Neural crest cell (in vitro differentiated cells): ENCODE measurements at places on chromosomes 7 and 10.

DNA sequence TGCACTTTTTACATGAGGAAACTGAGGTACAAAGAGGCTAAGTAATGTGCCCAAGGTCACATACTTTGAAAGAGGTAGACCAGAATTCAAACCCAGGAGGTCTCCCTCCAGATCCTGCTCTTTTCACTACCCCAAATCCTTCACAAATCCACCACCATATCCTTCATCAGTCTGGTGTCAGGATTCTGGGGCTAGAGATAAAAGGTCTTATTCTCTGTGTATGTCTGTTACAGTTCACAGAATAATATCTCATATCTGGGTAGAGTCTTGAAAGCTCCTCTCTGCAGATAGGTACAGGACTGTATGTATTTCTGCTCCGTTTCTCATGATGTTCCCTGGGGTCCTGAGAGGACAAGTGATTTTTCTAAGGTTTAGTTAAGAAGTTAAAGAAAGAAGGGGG, 4.9 kb downstream of the PIK3CG start:
- no peak for DNase-seq

DNA sequence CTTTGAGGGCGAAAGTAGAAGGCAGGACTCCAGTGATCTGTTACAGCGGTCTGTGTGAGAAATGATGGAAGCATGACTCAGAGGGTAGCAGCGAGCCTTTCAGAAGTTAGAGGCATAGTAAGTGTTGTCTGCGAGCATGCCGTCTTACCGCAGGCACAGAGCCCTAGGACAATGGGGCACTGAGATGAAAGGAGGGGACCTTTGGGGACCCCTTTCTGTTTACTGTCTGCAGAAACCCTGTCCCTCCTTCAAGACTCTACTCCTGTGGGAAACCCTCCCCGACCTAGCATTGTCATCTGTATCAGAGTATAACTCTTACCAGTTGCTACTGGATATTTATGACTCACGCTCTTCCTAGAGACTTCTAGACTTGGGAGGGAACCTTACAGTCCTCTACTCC, 87.2 kb upstream of the AGK start:
- DNase-seq, result no peak

DNA sequence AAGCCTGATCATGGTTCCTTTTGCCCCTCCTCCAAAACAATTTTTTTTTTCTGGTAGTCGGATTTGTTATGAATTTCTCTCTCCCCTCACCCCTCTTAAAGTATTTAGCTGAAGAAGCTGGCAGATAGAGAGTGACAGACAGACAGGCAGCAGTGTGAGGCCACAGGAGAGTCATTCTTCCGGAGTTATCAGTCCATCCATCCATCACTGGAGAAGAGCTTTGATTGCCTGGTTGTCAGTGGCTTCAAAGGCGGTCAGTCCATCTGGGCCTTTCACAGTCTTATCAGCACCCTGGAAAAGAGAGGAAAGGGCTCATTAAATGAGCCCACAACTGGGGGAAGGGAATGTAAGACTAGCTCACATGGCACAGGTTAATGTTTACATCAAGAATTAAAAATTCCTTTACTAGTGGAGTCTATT, 47.4 kb downstream of the MTPN start:
- DNase-seq, result no peak

DNA sequence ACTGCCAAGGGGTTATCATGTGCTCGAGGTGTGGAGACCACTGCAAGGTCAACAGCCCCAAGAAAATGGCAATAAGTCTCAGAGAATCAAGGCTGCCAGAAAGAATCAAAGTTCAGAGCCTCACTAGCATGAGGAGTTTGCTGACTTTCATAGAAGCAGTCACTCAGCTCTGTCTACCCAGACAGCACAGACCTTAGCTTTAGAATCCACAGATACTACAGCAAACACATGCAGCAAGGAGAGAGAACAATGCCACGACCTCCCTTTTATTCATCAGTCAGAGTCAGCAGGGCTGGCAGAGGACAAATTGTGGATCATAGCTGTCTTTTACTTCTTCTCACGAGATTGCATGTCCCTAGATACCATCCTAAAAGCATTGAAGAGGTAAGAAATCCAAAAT, 121.3 kb downstream of the MBL2 start:
- no peak for DNase-seq

GRCh38 chr10:48600645-48601505, 4.0 kb downstream of the ARHGAP22 start:
- no peak for DNase-seq

DNA sequence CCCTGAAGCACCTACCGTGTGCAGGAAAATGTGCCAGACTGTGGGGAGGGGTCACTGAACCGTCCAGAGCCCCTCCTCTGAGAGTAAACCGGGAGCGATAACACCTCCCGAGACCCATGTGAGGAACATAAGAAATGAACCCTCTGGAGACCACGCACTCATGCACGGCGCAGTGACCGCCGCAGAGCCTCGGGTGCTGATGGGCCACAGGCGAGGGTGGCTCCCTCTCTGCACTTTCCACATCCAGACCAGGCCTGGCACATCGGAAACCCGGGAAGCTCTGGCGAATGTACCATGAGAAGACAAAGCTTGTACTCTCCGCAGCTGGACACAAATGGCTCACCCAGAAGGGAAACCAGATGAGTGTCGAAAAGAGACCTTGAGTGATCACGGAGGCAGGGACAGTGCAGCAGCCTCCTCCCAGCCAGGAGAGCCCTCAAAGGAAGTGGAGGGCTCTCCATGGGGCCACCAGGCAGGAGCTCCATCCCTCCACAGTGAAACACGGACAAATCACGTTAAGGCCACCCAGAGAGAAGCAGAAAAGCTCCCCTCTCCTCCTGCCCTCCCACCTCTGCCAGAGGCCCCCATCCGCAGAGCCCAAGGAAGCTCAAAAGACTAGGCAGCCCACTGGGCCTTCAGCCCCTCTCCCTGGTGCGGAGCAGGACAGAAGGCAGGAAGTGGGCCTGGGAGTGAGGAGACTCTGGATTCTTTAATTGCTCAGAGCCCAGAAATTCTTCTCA, 178.1 kb upstream of the PPP2R2D start:
- DNase-seq, result no peak

GRCh38 chr10:112811741-112812551, 138.1 kb upstream of the TCF7L2 start:
- DNase-seq, result no peak

- DNase-seq, result no peak
Observed at GRCh38 chr10:21199501-21199900, 302.4 kb upstream of the NEBL start.
